Activated T-helper 1 cell treated with anti-CD3 and anti-CD28 coated beads, Interleukin-12 subunit alpha, Interleukin-12 subunit beta, Interleukin-2, Interleukin-4 antibody, amounts not matched to agents 30 ng/mL and 10 ng/mL and 1 ng/mL, durations not matched to agents 14 hours and 24 hours and 36 hours (primary cell): ENCODE measurements at places on chromosomes 6 and 20. TPM values are rescaled to one million over a fixed set of nuclear protein-coding genes. Genes with fewer than 3 reads are reported as not detected.

ZC3H12D gene
- 94.7 and 96.7 TPM in 2 replicates for total RNA-seq

LGSN gene
- not detected in 2 replicates for total RNA-seq

DNA sequence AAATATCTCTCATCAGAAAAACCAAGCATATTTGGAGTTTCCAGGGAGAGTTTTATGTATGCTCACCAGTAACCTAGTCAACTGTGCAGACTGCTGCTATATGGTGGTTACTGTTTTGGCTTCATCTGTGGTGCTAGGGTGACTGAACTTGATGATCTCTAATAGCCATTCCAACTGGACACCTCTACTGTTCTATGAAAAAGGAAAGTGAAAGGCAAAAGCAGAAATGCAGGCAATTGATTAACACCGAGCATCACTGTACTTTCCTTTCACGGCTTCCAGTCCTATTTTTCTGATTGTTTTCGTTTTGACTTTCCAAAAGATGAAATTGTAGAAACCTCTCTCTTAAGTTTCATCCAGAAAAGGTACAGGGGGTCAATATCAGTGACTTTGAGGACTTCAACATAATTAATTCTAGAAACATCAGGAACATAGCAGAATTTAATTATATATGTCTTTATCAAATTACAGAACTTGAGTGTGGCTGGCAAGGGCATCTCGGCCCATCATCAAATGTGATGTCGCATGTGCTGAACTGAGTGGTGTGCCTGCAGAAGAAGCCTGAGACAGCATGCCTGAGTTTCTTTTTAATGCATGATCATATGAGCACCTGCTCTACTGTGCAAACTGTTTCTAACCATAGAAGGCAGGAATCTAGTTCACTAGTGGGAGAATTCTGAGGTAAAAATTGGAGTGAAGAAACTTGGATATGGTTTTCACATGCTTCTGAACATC lies 464.3 kb upstream of the FLRT3 start:
- no peaks in the 10 kb centered on the region for H3K4me1 ChIP-seq
- no peak overlapping the region for H3K4me3 ChIP-seq
- no peak overlapping the region for H3K27ac ChIP-seq
- no peak for DNase-seq
- H3K27me3 ChIP-seq = no peaks in the 10 kb centered on the region

GRCh38 chr20:60096166-60096565 lies 137.9 kb downstream of the CDH26 start:
- peaks cover 3% of the 10 kb centered on the region for H3K27me3 ChIP-seq
- H3K36me3 ChIP-seq = no peaks in the 10 kb centered on the region
- no peak overlapping the region for H3K27ac ChIP-seq
- H3K4me3 ChIP-seq = no peak overlapping the region
- peaks cover 6% of the 10 kb centered on the region for H3K4me1 ChIP-seq
